Mammary epithelial cell (primary cell): ENCODE measurements at places on chromosomes 6 and 20.

GRCh38 chr6:43338243-43338642 is 29.6 kb upstream of the CRIP3 start:
- no peak for DNase-seq

DNA sequence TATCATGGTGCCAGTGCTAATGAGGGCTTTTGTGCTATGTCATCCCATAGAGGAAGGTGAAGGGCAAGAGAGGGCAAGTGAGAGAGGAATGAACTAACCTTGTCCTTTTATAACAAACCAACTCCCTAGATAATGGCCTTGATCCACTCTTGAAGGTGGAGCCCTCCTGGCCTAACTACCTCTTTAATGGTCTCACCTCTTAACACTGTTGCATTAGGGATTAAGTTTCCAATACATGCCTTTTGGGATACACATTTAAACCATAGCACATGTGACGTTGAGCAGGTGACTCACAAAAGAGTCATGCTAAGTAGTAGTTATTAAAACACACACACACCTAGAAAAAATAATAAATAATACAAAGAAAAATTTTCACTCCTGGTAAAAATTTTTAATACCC is 36.9 kb downstream of the CCN2 start:
- peak; percentile 63 for DNase-seq

GRCh38 chr6:131782764-131783163 is 25.1 kb upstream of the ENPP1 start:
- no peak for DNase-seq

DNA sequence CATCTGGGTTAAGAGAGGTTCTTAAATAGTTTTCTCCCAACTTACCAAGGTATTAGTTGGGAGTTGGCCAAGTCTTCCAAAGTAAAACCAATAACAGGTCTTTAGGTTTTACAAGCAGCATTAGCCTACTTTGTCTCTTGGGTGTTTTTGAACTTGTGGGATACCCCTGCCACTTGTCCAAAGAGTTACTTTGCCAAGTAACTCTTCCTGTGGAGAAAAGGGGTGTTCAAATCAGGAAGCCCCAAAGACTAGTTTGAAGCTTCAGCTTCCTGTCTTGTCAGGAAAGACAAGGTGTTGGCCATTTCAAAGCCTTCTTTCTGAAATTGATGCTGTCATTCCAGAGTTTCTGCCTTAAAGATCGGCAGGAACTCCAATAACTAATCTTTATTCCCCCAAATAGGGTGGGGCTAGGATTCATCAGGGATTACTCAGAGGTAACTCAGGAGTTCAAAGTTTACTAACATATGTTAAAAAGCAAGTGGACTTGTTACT is 822 bp downstream of the RAB22A start:
- peak; percentile 61 for DNase-seq

DNA sequence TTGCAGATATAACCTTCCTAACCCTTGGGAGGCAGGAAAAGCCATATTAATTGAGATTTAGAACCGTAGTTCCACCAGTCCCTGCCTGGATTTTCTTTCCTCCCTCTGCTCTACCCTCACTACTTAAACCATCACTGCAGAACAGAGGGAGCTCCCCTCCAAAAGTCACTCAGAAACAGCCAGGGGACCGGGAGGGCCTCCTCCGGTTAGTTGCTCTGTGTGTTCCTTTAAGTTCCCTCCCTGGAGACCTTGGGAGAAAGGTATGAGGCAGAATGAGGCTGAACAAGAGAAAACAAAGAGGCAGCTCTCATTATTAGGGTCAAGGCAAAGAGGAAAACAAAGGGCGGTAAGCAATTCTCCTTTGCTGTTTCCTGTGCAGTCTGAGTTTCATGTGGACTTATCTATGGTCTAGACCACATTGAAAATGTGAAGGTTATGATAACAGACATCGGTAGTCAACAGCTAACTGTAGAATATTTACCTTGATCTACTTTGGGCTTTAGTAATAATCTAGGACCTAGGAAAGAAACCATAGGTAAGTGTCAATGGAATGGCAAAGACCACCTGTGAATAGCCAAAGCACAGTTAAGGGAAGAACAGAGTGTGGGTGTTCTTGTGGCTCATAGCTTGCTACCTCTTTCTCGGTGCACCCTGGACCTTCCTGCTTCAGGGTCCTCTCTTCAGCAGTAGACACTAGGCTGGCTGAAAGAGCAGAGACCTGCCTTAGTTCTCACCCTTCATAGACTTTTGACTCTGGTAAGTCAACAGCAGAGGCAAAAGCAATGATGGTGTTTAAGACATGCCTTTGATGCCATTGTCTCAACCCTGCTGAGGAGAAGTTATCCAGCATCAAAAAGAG is 250.9 kb upstream of the CITED2 start:
- DNase-seq, result no peak

DNA sequence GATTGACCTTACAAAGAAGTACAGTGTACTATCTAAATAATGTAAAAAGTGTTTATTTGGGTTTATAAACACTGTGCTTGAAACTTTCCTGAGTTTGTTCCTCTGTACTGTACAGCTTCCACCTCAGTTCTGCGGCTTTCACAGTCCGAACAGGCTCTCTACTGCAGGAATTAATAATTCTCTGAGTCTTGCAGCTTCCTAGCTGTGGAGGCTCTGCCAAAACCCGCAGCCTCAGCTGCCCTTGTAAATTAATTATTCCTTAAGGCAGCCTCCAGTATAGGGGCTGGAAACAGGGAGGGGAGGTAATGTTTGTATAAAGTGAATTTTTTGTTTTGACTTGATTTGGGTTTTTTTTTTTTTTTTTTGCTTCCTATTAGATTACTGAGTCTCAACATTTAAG is 19.2 kb downstream of the TSPYL4 start:
- DNase-seq, result no peak

GRCh38 chr6:117615750-117616390 is 13.6 kb upstream of the GOPC start:
- no peak for DNase-seq

GRCh38 chr6:73739096-73739495 is 43.1 kb downstream of the CD109 start:
- peak; percentile 23 for DNase-seq

GRCh38 chr6:146997062-146997461 is 207.2 kb upstream of the STXBP5 start:
- DNase-seq, result peak; percentile 18

- no peak for DNase-seq
Measured at GRCh38 chr6:151490996-151491395, 2.8 kb upstream of the CCDC170 start.

GRCh38 chr6:36052097-36052496 is 24.5 kb downstream of the MAPK14 start:
- no peak for DNase-seq

GRCh38 chr6:92289831-92290230 is 1129.5 kb downstream of the EPHA7 start:
- no peak for DNase-seq

DNA sequence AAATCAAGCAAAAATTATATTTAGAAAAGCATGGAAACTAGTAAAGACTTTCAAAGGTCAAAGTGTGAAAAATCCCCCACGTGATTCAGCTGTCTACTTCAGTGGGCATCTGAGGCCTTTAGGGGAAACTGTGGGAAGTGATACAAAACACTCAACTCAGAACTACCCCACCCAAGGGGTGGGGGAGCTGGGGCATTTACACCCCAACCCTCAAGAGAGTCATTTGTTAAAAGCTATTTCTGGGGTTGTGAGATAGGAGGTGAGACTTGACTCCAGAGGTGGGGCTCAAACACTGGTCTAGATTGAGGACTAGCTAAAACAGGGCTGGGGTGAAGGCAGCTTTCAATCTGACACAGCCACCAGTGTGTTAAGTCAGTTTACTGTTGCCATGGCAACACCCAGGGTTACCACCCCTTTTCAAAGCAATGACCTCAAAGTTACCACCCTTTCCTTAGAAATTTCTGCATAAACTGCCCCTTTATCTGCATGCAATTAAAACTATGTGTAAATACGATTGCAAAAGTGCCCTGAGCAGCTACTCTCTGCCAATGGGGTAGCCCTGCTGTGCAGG is 9.9 kb upstream of the GTSF1L start:
- DNase-seq, result no peak

DNA sequence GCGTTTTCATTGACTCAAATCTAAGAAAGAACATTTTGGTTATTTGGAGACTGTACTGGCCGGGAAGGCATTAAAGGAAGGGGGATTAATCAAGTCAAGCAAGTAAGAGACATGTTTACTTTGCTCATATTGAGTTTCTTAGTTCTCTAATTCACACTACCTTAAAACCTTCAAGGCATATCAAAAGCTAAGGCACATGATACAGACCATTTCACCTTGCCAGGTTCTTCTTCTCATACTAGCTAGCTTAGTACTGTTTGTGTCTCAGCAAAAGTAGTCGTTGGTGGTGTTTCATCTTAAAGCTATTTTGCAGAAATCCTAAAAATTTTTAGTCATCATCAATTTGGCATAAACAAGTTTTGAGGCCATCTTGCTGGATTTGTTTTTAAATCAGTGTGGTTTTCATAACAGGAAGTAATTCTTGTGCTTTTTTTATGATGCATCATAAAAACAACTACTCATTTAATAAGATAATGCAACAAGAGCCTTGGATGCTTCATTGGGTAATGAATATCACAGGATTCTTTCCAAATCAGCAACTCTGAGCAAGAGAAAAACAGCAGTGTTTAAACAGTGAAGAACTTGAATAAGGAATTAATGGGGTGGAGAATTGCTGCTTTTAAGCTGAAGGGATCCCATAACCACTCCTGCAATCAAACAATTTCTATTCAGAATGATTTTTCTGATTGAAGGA is 425.3 kb downstream of the EPM2A start:
- DNase-seq, result no peak

GRCh38 chr6:12283904-12284303 is 6.3 kb upstream of the EDN1 start:
- DNase-seq, result no peak

DNA sequence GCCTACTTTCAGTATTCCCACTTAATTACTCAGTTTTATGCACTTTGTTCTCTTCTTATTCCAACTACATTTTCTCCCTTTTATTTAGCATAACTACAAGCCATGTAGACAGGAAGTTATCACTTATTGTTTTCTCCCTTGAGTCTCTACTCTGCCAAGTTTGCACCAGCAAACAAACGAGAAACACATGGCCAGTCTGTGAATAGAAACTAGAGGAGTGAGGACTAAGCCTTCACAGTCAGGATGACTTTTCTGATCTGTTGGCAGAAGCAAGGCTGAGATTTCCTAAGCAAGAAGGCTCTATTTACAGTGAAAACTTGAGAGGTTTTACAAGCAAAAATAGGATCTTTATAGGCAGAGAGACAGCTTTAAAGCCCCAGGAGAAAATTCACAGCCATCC is 69.8 kb upstream of the TINAG start:
- no peak for DNase-seq

- no peak for DNase-seq
Measured at GRCh38 chr6:85058806-85059205, 294.4 kb upstream of the TBX18 start.

DNA sequence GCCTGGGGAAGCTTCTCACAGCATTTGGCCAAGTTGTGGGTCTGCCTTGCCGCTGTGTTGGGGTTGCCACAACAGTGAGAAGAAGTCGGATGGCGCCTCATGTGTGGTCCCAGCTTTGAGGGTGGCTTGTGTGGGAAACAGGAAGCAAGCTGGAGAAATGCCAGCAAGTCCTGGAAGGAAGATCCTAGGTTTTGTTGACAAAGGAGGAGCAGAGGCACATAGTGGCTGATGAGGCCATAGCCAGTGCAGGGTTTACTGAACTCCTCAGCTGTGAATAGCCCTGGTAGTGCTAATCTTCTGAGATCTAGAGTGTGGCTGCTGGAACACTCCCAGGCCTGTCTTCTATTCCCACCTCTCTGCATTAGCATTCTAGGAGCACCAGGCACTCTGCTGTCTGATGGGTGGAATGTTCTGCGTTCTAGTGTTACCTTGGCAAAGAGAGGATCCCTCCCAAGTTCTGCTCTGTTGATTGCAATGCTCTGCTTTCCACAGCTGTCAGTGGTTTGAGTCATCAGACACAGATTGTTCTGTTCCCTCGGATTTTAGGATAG is 25.2 kb downstream of the SNPH start:
- peak; percentile 7 for DNase-seq

DNA sequence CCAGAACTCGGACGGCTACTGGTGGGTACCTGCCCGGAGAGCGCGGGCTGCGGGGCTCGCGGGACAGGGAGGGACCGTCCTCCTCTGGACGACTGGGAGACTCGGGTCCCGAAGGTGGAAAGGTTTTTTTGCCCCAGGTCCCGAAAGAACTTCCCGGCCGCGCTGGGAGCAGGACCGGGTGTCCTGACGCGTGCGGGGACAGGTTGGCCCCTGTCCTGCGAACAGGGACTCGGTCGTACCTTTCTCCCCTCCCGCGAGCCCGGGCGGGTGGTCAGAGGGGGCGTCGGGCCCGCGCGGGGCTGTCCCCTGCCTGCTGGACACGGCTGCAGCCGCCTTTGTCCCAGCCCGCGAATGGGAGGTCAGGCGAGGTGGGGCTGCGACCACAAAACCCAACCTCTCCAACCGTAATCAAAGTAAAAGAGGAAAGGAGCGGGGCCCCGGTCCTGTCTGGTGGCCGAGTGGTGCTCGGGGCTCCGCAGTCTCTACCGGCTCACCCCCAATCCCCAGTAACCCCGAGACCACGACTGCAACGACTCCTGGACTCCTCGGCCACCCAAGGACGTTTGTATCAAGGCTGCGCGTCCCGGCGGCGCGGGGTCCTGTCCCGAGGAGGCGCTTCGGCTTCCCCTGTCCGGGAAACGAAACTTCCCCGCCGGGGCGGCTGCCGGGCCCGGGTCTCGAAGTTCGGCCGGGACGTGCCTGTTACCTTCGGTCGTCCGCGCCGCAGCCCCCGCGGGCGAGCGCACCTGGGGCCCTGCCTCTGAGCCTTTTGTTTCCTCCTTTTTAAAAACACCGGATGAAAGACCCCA is 798 bp downstream of the DSP start:
- DNase-seq, result no peak

DNA sequence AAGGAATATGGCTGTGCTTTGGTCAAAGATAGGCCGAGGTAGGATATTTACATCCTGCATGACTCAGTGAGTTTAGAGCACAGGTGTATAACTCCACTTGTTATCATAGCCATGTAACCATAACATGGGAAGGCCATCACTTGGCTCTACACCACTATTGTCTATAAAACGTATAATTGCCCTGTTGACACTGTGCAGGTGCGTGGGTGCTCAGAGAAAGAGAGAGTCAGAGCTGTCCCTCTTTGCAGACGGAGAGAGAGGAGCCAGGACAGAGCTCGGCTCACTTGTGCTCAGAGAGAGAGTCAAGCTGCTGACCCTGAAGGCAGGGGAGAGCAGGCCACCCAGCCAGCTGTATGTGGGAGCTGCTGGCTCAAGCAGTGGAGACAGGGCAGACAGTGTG is 46.0 kb downstream of the OR2B6 start:
- no peak for DNase-seq

GRCh38 chr6:42117843-42118161 is 24.6 kb downstream of the C6orf132 start:
- no peak for DNase-seq

- DNase-seq, result peak; percentile 65
Measured at GRCh38 chr6:53432318-53433161, 83.8 kb upstream of the ELOVL5 start.

- no peak for DNase-seq
Measured at GRCh38 chr6:133184798-133185372, 56.3 kb upstream of the EYA4 start.
